ENCODE measurements at places on chromosomes 5 and 9.

DNA sequence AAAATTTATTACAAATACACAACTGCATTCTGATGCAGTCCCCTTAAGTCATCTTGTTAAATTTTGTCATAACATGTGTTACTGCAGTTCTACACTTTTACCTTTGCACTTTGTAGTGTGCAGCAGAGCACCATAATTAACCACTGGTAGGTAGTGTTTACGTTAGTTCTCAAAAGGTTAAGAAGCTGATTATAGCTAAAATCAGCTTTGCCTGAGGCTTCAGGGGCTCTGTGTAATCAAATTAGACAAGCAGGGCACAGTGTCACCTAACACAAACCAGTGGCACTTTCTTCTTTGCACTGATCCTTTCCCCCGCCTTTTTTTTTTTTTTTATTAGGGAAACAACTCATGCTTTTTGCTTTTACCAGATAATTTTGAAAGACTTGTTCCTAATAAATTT lies 26.1 kb downstream of the POU5F2 start:
- DNase-seq = no peak

GRCh38 chr5:56179442-56179841 lies 53.7 kb downstream of the ANKRD55 start:
- no peak for DNase-seq

DNA sequence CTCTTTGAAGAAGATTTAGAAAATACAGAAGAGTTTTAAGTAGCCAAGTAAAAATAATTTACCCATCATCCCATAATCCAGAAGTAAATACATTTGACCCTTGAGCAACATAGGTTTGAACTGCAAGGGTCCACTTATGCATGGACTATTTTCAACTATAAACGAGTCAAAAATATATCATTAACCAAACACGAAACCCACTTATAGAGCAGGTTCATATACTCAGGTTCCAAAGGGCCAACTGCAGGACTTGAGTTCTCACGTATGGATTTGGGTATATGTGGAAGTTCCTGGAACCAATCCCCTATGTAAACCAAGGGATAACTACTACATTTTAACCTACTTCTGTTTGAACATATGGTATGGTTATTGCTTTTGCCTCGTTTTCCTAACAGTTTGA lies 5.8 kb downstream of the ABITRAM start:
- no peak for DNase-seq

GRCh38 chr5:111223787-111224560 lies at the start of gene CAMK4:
Gene CAMK4, plus strand, starts transcription at chr5:111224384. Its CDS starts 100 bp downstream, at chr5:111224484.
- no peak for DNase-seq

GRCh38 chr9:95341293-95341962 lies 23.9 kb upstream of the FANCC start:
- no peak for DNase-seq

DNA sequence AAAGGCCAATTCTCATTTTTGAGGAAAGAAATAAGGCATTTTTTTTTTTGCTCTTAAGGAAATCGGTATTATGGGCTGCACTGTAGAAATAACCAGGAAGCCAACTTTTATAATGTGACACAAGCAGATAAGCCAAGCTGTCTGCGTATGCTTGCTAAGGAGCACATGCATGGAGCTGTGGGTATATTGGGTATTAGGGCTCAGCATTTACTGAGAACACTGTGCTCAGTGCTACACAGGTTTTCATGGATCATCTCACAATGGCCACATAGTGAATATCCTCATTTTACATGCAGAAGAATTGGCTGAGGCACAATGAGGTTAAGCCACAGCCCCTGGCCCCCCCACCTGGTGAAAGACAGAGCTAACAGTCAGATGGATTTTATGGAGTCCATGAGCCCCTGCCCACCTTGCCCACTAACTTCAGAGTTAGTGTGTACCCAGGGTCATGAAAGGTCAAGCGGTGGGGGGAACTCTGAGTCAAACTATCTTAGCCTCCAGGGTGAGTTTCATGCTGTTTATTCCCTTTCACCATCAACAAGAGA lies 204.8 kb downstream of the SPATA31A6 start:
- DNase-seq = no peak

DNA sequence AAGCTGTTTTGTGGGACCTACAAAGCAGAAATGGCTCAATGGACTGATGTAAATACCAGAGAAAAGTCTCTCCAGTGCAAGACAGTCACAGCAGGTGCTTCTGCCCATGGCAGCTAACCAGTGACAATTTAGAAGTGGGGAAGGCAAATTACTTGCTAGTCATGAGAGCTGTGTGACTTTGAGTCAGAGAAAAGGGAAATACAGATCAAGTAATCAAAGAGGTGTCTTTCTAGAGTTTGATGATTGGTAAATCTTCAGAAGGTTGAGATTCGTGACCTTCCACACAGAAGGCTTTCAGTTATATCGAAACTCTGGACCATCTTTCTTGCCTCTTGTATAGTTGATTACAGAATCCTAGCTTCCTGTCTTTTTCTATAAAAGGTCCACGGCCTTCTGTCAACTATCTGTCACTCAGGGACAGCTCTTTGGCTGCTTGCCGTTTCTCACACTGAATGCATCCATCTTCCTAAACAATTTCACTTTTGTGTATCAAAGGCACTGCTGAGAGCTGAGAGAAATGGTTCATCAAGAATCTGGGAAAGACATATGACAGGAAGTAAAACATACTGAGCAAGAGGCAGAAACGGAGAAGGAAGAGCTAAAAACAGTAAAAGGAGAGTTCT lies 993.9 kb upstream of the ACO1 start:
- DNase-seq = no peak

DNA sequence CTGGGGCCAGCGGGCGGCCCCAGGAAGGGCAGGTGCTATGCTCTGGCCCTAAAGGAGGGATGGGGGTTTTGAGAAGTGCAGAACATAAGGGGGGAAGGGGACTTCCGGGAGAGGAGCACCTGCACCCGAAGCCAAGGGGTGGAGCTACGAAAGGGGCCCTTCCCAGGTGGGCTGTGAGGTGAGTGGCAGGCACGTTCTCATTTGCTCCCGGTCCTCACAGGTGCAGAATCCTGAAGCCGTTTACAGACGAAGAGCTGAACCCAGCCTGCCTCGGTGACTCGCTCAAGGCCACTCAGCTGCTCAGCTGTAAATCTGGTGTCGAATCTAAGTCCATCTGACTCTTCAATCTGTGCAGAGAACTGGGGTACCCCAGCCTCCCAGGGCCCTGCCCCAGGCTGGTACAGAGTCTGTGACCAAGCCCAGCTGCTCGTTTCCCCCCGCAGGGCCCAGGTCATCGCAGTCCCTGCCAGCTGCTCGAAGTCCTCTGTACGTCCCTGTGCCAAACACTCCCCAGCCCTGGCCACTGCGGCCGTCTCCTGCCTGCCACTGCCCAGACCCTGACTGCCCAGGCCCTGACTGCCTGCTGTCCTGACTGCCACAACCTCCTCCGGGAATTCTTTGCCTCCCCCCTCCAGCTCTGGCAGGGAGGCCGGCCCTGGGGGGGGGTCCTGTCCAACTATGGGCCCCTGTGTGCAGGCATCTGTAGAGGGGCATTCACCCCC lies 53.8 kb upstream of the RXRA start:
- DNase-seq = no peak

DNA sequence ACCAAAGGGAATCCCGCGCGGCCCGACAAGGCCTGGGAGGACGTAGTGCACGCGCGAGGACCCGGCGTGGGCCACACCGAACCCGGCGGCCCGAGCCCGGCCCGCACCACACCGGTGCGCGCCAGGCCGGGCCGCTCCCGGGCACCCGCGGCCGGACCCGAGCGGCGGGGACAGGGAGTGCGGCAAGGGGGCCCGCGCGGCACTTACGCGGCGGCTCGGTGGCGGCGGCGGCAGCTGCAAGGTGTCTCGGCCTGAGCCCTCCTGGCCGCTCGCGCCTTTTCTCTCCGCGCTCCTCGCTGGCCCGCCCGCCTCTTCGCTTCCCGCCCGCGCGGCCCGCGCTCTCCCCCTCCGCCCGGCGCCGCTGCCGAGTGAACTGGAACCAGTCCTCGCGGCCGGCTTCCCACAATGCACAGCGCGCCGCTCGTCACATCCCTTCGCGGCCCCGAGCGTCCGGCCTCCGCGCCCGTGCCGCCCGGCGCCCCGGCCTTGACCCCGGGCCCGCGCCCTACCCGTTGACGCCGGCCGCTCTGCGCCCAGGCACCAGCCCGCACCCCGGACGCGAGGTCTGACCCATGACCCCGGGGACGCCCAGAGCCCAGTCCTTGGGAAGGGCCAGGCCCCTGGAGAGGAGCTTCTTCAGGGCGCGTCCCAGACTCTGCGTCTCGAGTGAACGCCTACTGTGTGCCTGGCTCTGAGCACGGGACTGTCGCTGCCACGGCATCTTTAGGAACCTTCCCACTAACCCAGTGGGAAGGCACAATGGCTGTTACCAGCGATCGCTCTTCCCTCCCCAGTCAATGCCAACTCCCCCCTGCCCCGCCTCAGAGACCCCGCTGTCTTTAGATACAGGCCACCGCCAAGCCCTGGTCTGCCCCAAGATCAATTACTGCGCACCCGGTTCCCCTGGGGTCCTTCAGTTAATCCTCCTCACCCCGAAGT lies at the start of gene MACROH2A1:
Gene MACROH2A1 (minus strand): TSS at position 377 of the 939 bp plus-strand sequence. CDS start 10,138 bp downstream, outside the sequence.
- DNase-seq = peak; percentile 73

DNA sequence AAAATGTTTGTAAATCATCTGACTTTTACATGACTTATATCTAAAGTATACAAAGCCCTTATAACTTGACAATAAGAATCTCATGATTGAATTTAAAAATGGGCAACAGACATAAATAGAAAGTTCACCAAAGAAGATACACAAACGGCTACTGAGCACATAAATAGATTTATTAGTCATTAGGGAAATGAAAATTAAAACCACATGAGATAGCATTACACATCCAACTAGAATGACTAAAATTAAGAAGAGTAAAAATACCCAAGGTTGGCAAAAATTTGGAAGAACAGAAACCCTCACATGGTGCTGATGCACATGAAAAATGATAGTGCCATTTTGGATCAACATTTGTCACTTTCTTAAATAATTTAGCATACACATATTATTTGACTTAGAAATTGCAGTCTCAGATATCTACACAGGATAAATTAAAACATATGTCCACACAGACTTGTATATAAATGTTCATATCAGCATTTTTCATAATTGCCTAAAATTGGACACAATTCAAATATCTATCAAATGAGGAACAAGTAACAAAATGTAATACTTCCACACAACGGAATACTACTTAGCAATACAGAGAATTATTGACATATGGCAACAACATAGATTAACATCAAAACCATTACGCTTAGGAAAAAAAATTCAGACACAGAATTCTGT lies 359.1 kb upstream of the DAB2 start:
- DNase-seq = no peak

DNA sequence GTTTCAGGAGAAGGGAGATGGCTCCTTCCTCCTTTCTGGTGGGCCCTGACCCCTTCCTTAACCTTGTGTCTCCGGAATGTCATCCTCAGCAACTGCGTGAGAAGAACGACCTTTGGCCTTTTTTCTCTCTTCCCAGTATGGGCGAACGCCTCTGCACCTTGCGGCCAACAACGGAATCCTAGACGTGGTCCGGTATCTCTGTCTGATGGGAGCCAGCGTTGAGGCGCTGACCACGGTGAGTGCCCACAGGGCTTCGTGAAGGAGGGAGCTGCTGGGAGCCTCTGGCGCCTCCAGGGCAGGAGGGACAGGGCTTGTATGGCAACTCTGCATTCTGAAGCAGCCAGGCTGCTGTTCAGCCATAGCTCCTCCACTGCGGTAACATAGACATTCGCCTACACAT lies 68.0 kb upstream of the CTSL start:
- no peak for DNase-seq

DNA sequence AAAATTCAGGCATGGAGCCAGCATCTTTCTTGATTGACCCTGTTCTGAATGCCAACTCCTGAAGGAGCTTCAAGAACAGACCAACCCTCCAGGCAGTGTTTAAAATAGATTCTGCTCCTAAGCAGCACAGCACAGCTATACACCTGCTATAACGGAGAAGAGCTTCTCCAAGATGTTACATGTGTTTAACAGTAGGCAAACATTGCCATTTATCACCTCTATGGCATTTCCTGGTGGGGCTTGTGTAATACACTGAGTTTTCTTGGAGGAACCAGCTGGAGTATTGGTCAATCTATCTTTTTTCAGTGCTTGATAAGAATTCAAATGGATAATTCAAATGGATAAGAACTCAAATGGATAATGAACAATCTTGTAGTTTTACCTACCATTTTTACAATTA lies 615.1 kb downstream of the CDH12 start:
- no peak for DNase-seq

DNA sequence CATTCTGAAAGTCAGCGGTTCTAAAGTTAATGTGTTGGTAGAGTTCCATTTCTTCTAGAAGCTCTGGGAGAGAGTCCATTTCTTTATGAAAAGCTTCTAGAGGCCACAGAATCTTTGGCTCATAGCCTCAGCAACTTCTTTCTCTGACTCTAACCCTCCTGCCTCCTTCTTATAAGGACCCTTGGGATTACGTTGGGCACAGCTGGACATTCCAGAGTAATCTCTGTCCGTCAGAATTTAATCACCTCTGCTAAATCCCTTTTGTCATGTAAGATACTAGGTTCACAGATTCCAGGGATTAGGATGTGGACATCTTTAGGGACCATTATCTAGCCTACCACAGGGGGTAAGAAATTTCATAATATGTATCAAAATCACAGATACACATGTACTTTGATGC lies 22.6 kb upstream of the ANKDD1B start:
- DNase-seq = no peak

DNA sequence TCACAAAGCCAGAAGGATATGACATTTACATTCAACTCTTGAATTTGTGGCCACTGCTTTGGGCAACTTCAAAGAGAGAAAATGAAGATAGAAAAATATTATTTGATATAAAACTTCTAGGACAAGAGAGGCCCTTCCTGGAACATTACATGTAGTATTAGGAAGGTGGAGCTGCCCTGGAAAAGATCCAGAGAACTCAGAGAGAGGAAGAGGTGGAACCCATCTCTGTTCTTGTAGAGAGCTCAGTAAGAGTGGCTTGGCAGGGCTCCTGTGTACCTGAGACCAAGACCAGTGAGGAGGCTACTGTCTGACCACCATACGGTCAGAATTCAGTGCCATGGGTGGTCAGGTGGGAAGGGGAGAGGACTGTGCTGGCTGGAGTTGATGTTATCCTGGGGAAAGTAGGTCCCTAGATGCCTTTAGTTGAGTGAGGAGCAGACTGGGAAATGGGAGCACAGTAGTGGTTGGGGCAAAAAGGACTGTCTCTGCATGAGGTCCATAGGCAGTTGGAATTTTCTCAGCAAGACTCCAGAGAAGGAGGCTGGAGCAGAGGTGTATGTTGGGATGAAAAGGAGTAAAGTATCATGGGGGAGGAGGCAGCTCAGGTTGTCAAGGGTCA lies 7.6 kb downstream of the TGFBI start:
- DNase-seq = no peak

- no peak for DNase-seq
Measured at GRCh38 chr9:119827526-119827925, 458.3 kb upstream of the BRINP1 start.

Measured in GDM1 (cell line).